ENCODE measurements at places on chromosomes 2 and 18.

DNA sequence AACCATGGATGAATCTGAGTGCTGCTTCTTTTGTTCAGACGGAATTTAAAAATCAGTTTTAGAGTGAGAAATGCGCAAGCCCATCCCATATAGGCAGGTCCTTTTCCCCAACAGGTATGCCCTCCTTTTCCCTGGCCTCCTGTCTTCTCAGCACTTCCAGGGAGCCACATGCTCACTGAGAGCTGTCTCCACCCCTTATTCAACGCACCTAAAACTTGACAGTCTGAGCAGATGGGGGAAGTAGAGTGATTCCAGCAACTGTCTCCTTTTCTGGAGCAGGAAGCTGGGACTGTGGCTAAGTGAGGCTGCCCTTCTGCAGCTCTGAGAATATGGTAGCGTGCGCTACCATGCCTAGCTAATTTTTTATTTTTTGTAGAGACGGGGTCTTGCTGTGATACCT lies 53.1 kb upstream of the NOSTRIN start:
- DNase-seq, result no peak

- DNase-seq, result no peak
These were observed 1.8 kb upstream of the RNF149 start for GRCh38 chr2:101310090-101310833.

- DNase-seq, result no peak
These were observed 1.5 kb downstream of the DLX2 start for GRCh38 chr2:172100935-172101820.

GRCh38 chr2:82330155-82330554 lies 2025.6 kb upstream of the LRRTM1 start:
- DNase-seq, result no peak

GRCh38 chr2:75450068-75450467 lies 110.7 kb downstream of the EVA1A start:
- no peak for DNase-seq

DNA sequence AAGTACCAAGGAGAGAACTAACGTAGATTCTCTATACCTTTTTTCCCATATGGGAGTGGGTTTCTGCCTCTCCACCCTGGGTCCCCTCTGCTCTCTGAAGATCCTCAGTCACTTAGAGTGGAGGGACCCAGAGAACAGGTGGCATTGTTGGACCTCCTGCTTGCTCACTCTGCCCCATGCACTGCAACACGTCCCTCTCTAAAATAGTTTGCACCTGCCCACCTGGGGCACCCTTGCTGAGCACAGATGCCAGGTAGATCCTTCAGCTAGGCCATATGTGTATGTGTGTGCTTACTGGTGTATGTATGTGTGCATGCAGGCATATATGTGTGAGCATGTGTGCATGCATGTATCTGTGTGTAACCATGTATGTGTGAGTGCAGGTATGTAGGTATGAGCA lies 2.2 kb downstream of the IL36RN start:
- DNase-seq, result no peak

- DNase-seq, result no peak
These were observed 226.2 kb downstream of the PIEZO2 start for GRCh38 chr18:10923141-10923540.

Data from right lobe of liver (tissue), 6 donors.